ENCODE measurements at places on chromosomes 12 and 14. TPM values are rescaled to one million over a fixed set of nuclear protein-coding genes. Genes with fewer than 3 reads are reported as not detected.
A peak's percentile ranks its signal among the peaks of the same experiment; 100 is the strongest.

- DNase-seq: no peak
These were observed 60.4 kb downstream of the TMTC3 start for GRCh38 chr12:88202500-88202899.

DNA sequence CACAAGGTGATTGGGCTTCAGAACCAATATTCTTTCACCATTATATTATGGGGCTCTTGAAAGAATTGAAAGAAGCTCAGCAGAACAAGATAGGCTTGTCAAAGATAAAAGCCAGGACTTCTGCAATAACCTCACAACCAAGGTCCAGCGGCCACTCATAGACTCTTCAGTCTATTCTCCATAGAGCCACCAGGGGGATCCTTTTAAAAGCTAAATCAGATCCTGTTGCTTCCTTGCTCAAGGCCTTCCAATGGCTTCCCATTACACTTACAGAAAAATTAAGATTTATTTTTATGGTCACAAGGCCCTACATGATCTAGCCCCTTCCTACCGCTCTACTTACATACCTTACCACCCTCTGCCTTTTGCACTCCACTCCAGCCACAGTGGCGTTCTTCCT is 169.6 kb downstream of the C12orf42 start:
- DNase-seq: peak; percentile 3

- no peak for DNase-seq
These were observed 42.0 kb upstream of the CHST11 start for GRCh38 chr12:104414581-104415341.

DNA sequence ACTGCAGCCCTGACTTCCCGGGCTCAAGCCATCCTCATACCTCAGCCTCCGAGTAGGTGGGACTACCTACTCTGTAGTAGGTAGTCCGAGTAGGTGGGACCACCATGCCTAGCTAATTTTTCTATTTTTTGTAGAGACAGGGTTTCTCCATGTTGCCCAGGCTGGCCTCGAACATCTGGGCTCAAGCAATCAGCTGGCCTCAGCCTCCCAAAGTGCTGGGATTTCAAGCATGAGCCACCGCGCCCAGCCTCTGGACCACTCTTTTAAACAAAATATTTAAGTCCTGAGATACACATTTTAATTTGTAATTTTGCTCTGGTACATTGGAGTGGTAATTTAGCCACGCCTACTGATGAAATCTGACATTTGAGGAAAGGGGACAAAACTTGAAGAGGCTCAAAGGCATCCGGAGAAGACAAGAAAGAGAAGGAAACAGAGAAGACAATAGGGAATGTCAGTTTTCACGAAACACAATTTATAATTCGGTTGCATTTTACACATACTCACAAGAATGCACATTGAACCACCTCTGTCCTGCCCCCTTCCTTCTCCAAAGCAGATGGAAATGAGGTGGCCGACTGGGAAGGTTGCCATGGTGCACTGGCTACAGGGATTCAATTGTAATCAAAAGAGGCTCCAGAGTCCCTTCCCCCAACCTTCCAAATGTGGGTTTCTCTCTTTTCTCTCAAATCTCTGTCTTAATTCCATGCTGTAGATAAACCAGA is 9.7 kb upstream of the TUBA1A start:
- no peak for DNase-seq

- no peak for DNase-seq
These were observed 1.6 kb upstream of the HDAC7 start for GRCh38 chr12:47821346-47821706.

DNA sequence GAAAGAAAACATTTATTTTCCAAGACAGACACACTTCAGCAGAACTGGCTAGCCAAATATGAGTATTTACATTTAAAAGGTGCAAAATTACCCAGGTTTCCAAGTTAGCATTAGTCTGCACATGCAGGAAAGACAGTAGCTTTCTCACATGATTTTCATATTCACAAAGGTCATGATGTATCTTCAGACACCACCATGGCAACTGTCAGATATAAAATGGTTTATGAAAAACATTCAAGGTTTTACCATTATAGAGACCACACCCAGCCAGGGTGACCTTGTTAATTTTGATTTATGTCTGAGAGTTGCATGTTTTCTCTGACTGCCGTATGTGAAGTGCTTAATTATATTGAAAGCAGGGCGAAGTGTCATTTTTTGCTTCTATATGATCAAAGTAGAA is 91.2 kb downstream of the GXYLT1 start:
- DNase-seq: no peak

DNA sequence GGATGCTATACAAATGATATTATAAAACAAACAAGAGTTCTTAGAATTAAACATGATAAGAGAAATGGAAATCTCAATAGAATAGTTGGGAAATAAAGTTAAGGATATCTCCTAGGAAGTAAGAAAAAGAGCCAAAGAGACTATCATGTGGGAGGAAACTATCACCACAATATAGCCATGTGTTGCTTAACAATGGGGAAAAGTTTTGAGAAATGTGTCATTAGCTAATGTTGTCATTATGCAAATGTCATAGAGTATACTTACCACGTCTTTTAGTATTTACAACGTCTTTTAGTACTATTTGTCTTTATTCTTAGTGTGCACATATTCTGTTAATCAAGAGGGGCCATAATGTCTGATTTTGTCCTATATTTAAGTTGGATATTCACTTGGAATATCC is 58.7 kb downstream of the ZNF641 start:
- no peak for DNase-seq

DNA sequence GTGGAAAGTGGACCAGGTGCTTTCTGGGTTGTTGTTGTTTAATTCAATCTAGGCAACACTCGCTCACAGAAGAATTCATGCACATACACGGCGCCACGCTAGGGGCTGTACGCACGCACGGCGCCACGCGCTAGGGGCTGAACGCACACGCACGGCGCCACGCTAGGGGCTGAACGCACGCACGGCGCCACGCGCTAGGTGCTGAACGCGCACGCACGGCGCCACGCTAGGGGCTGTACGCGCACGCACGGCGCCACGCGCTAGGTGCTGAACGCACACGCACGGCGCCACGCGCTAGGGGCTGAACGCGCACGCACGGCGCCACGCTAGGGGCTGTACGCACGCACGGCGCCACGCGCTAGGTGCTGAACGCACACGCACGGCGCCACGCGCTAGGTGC is 54.3 kb downstream of the NINJ2 start:
- DNase-seq: no peak

- peak; percentile 54 for DNase-seq
These were observed 49.9 kb upstream of the TBX3 start for GRCh38 chr12:114733919-114734318.

DNA sequence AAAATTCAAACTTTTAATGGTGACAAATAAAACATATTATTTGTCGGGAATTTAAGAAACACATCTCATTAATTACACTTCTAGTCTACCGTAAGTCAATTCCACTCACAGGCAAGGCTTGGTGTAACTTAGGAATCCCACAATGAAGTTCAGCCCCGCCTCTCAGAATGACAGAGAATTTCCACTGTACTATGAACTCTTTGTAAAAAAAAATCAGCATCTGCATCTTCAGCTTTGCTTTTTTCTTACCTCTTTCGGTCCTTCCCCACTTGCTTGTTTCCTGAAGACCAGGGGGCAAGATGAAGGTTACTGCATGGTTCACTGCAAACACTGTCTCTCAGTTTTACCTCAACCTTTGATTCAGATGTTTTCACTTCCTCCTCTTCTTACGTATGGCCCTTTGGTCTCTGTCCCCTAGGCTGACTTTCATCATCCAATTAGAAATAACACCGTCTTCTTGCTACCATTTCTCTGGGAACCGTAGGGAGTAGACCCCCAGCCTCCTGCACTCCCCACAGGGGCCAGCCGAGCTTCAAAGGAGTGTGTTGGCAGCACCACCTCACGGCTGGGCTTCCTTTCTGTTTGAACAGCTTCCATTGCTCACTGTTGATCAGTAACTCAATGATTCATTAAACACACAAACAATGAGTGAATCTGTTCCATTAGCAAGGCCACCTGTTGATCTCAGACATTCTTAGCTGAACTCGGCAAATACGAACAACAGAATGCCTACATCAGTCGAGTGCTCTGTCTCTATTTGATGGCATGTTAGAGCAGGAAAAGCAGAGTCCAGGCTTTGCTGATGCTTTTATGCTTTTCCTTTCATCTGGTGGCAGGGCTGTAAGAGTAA is 343.0 kb downstream of the BMP4 start:
- no peak for DNase-seq

DNA sequence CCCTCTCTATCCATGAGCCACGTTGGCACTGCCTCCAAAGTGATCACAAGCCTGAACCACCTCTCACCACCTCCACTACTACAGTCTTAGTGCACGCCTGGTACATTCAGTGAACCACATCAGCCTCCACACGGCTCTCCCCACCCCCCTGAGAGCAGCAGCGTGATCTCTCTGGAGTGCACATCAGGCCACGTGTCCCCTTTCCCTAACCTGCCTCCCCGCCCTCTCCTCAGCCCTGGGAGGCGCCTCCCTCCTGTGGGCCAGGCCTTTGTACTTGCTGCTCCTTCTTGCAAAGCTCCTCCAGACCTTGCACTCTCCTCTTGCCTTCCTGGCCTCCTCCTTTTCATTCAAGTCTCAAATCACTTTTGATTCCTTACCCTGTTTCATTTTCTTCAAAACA is 49.8 kb downstream of the SLC6A12 start:
- DNase-seq: no peak

GRCh38 chr12:99450036-99450630 is 197.4 kb upstream of the GARIN6 start:
- no peak for DNase-seq

- no peak for DNase-seq
These were observed 36.5 kb upstream of the SELPLG start for GRCh38 chr12:108670066-108670631.

GRCh38 chr14:56199095-56199981 is 81.1 kb downstream of the PELI2 start:
- DNase-seq: no peak

DNA sequence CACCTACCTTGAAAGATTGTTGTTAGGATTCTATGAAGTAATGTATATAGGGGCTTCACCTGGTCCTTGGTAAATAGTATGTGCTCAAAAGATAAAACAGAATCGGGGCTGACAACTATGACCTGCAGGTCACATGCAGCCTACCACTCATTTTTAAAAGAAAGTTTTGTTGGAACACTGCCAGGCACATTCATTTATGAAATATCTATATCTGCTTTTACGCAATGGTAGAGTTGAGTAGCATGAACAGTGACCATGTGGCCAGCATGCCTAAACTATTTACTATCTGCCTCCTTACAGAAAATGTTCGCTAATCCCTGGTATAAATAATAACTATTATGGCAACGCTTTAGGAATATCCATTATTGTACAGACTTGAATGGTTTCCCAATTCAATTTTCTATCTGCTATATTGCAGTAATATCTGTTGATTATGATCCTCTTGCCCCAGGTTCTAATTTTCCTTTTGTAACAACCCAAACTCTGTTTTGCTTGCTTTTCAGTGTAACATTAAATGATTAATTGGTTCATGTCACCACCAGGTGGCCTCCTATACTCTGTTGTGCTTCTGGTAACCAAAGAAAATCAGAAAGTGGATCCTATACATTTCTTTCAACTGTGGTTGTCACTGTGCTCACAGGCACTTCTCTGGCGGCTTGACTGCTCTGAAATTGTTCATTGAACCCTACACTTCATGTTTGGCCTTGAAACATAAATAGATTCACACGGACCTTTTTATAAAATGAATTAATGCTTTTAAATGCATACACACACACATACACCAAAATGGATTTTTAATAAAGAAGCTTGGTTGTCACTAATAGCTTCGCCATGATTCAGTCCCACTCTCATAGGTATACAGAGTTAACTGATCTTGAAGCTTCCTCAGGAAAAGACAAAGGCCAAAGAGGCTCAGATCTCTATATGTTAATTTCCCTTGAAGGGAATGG is 227.7 kb upstream of the NPAS3 start:
- no peak for DNase-seq

- DNase-seq: no peak
These were observed 168.6 kb downstream of the KITLG start for GRCh38 chr12:88411689-88412088.

DNA sequence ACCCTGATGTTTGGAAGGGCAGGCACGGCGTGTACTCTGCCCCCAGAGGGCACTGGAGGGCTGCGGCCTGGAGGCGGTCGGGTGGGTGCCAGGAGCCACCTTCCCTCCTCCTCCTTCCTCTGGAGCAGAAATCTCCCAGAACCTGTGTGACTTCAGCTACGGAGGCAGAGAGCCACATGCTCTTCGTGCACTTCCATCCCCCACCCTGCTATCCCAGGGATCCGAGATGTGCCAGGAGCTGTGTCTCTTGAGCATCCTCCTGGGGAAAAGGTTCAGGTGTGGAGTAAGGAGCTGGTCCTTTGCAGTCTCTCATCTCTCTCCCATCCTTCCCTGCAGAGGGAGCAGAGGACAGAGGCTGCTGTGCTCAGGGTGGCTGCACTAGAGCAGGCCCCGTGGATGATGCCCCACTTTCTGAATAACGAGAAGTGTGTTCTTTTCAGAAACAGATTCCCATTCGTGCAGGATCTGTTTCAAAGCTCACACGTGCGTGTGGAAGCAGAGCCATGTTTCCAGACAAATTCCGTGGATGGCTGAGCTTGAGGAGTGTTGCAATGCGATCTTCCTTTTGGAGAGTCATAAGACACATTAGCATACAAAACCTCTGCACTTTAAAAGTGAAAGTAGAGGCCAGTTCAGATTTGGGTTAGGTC is 162.9 kb downstream of the ADGRD1 start:
- no peak for DNase-seq

GRCh38 chr14:72476657-72477499 is 417.0 kb downstream of the DPF3 start:
- DNase-seq: peak; percentile 36

DNA sequence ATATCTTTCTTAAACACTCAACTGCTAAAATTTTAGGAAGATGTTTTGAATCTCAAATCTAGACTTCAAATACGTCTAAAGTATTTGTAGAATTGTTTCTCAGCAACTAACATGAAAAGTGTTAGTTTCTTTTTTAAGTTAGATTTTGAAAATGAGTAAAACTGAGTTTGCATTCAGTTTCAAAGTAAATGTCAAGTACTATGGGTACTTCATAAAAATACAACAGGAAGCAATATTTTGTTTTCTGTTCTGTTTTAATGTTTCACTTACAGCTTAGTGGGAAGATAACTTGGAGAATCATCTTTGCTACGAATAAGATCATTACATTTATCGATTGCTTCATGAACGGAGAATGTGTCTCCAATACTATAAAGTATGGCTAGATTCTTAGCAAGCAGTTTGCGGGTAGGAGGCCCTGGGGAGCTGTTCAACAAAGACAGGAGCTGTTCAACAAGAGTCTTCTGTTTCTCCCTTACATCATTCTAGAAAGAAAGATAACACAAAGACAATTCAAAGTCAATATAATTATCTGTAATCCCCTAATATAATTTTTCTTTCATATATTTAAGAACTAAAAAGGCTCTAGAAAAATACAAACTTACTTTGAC is 20.2 kb downstream of the HEATR5A start:
- DNase-seq: no peak

The TOMM20L gene
- total RNA-seq: not detected

The FITM1 gene
- 1.3 TPM for total RNA-seq

The CPNE6 gene
- 0.14 TPM for total RNA-seq

The ADAMTS20 gene
- not detected for total RNA-seq

The OR6C2 gene
- total RNA-seq: not detected

The HOXC10 gene
- not detected for total RNA-seq

The CHFR gene
- total RNA-seq: 50.7 TPM

The LTB4R gene
- total RNA-seq: 3.4 TPM

The CCDC184 gene
- total RNA-seq: 0.20 TPM

The RNF41 gene
- 51.5 TPM for total RNA-seq

The GRIN2B gene
- total RNA-seq: 0.57 TPM

Measured in mucosa of descending colon (tissue), 3 donors.